ENCODE measurements at places on chromosomes 3 and 15. TPM values are rescaled to one million over a fixed set of nuclear protein-coding genes. Genes with fewer than 3 reads are reported as not detected.
A peak's percentile ranks its signal among the peaks of the same experiment; 100 is the strongest.

- no peak for DNase-seq
Measured at GRCh38 chr3:21041621-21042020, 709.4 kb downstream of the ZNF385D start.

DNA sequence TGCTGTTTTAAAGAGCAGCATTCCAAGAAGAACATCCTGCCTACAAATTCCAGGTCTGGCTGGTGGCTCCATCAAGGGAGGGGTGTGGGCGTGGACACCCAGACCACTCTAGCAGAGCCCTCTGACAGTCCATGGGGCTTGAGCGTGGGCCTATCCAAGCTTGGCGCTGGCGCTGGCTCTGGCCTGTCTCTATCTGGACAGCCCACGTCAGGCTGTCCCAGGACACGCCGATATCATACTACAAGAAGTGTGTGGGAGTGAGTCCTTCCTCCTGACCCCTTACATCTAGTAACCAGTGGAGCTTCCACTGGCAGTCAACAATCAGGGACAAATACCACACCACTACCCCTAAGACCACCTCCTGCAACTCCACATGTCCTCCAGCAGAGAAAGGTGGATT, 17.1 kb upstream of the DUSP7 start:
- DNase-seq: no peak

- no peak for DNase-seq
Measured at GRCh38 chr3:14422016-14422963, 19.9 kb downstream of the SLC6A6 start.

DNA sequence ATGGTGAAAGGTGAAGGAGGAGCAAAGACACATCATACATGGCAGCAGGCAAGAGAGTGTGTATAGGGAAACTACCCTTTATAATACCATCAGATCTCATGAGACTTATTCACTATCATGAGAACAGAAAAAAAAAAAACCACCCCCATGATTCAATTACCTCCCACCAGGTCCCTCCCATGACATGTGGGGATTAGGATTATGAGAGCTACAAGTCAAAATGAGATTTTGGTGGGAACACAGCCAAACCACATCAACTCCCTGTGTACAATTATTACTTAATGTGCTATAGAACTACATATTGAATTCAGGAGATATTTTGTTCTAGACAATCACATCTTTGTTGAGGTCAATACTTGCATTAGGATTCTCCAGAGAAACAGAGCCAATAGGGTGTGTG, 313.4 kb downstream of the CNTN6 start:
- DNase-seq: no peak

GRCh38 chr3:43728476-43728875, 37.7 kb downstream of the ABHD5 start:
- DNase-seq: no peak

The BNC1 gene
- 0.21 TPM for total RNA-seq

GRCh38 chr15:20340931-20341661, 200.5 kb downstream of the GOLGA6L6 start:
- DNase-seq: no peak

DNA sequence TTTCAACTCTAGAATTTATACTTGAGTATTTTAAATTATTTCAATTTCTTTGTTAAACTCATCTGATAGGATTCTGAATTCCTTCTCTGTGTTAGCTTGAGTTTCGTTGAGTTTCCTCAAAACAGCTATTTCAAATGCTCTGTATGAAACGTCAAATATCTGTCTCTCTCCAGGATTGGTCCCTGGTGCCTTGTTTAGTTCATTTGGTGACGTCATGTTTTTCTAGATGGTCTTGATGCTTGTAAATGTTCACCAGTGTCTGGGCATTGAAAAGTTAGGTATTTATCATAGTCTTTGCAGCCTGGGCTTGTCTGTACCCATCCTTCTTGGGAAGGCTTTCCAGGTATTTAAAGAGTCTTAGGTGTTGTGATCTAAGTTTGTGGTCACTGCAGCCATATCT, 151.1 kb downstream of the KCNAB1 start:
- no peak for DNase-seq

DNA sequence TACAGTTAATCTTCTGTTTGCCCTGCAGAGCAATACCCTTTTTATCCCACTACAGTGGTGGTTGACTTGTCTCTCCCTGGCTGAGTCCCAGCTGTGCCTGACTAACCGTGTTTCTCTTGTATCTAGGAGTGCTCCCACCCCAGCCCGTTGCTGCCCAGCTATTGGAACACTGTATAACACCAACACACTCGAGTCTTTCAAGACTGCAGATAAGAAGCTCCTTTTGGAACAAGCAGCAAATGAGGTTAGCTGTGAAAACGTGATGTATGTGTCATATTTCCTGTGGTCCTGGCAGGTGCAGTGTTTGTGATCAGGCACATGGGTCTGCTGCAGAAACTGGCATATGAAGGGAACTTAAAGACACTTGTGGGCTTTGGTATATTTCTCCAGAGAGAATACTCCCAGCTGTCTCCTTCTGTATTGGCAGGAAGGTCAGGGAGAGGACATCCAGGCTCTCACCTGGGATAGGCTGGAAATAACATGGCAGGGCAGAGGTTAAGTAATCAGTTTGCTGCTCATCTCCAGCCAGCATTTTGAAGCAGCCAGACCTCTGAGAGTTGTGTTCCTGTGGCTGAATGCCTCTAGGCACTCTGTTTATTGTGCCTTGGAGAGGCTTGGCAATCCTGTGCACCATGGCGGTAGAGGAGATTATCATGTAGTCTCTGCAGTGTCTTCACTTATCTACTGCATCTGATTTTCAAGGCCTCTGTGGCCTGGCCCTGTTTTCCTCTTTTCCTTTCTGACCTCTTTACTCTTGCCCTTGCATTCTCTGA, 34.8 kb downstream of the ATG7 start:
- DNase-seq: no peak

The SERPINI1 gene
- 1.2 TPM for total RNA-seq

The SCAMP5 gene
- total RNA-seq: 6.9 TPM

- DNase-seq: no peak
Measured at GRCh38 chr3:50484722-50485121, 18.7 kb downstream of the CACNA2D2 start.

GRCh38 chr15:77187751-77188464, 117.0 kb upstream of the TSPAN3 start:
- DNase-seq: peak; percentile 58

- no peak for DNase-seq
Measured at GRCh38 chr15:75606711-75607699, 18.5 kb downstream of the SNUPN start.

GRCh38 chr3:65539616-65540015, 499.1 kb downstream of the MAGI1 start:
- no peak for DNase-seq

- no peak for DNase-seq
Measured at GRCh38 chr3:129180461-129180860, 3.2 kb downstream of the CNBP start.

The ZKSCAN7 gene
- total RNA-seq: 10.5 TPM

The HMCES gene
- total RNA-seq: 27.0 TPM

- DNase-seq: no peak
Measured at GRCh38 chr3:108222853-108223565, 785 bp upstream of the IFT57 start.

GRCh38 chr15:48242015-48242414, 35.9 kb downstream of the SLC12A1 start:
- no peak for DNase-seq

DNA sequence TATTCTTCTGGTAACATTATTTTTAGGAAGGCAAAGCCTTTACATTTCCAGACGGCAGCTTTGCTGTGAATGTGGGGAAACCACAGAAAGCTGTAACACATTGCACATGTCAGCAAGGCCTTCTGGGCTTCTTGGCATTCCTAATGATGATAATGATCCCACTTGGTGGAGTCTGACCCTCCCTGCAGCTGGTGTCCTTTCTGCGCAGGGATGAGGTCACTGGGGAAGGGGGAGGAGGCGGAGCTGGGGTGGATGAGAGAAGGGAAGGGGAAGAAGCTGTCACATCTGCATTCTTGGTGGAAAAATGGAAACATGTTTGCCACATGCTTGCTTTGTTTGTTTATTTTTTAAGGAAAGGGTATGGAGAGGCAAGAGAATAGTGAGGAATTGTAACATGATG, 68.6 kb downstream of the FILIP1L start:
- peak; percentile 61 for DNase-seq

DNA sequence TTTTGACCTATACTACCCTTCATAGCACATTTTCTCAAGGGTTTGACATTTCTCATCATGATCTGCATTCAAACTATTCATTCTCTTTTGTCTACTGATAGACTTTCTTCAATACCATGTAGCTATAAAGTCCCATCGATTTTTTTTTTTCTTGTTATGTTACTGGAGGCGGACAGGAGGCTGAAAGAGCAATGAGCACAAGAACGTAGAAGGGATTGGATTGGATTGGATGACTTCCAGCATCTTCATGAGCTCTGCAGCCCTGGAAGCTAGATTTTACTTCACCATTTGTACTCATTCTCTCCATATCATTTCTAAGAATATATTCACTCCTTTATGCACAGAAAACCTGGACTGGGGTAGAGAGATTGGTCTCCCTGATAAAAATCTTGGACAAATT, 43.2 kb downstream of the DUT start:
- DNase-seq: no peak

GRCh38 chr15:101293122-101293521, 1.9 kb downstream of the SNRPA1 start:
- DNase-seq: no peak

DNA sequence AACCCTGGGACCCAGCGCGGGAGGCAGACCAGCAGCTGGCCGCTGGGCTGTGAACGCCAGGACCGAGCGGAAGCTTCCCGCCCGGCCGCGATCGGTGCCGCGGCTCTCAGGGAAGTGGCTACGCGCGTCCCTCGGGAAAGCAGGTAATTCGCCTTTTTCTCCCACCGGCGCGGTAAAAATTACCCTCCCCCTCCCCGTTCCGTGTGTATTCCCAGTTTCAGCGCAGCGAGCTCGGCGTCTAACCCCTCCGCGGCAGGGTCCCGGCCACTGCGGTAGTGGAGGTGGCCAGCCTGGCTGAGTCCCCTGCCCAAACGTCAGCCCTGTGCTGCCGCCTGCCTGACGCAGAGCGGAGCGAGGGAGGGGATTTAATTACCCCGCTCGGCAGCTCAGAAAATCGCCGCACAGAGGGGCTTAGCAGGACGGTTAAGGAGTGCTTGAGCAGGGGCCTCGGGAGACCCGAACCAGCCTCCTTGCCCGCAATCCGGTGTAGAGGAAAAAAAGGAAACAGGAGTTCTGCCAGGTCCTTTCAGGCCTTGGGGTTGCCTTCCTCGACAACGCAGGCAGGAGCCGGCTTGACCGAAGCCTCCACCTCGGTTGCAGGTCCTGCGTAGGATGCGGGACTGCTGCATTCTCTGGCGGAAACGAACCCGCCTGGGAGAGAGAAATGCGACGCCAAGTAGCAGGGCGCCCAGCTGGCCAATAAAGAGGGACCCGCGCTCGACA, 2.9 kb downstream of the GATA2 start:
- DNase-seq: no peak

DNA sequence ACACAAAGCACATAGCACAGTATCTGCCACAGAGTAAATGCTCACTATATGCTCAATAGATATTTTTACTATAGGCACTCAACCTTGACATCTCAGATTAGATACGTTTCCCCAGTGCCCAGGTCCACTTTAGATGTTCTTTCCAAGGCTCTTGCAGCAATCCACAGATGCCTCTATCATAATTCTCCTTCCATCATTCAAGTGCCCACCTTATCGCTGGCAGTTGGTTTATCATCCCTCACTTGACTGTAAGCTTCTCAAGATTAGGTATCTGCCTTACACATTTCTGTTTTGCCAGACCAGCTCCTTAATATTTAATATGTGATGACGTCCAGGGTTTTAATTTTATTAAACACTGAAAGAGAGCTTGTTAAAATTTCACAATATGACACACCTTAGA, 8.6 kb downstream of the NCEH1 start:
- DNase-seq: no peak

The EIF1B gene
- 24.0 TPM for total RNA-seq

- no peak for DNase-seq
Measured at GRCh38 chr3:114214542-114215341, 22.6 kb downstream of the ZNF80 start.

GRCh38 chr3:175398676-175399075, 539.5 kb downstream of the NAALADL2 start:
- DNase-seq: no peak

The MITF gene
- total RNA-seq: 10.3 TPM
